Sciatic nerve (tissue), 2 donors: ENCODE measurements at places on chromosomes 2 and 18. TPM values are rescaled to one million over a fixed set of nuclear protein-coding genes. Genes with fewer than 3 reads are reported as not detected.

Gene MPP4
- 0.27 TPM for total RNA-seq

Gene GCKR
- 0.71 TPM for total RNA-seq

Gene SETBP1
- 44.5 TPM for total RNA-seq

Gene SANBR
- 19.7 TPM for total RNA-seq

Gene PLB1
- 5.5 TPM for total RNA-seq

Gene ZSCAN30
- total RNA-seq: 28.4 TPM

Gene SIX3
- not detected for total RNA-seq

Gene SGPP2
- total RNA-seq: 0.53 TPM

Gene ATP8B1
- 10.5 TPM for total RNA-seq

Gene BMP10
- not detected for total RNA-seq

Gene ANTXR1
- total RNA-seq: 89.9 TPM

Gene ECEL1
- total RNA-seq: 0.18 TPM

Gene UPP2
- total RNA-seq: not detected

Gene ALK
- 0.18 TPM for total RNA-seq

Gene UGT1A3
- total RNA-seq: not detected

Gene PDCD1
- total RNA-seq: 0.27 TPM

Gene RUFY4
- total RNA-seq: 0.36 TPM

Gene CHRNG
- total RNA-seq: not detected

Gene TMEM185B
- total RNA-seq: 19.9 TPM

Gene DNAJC5G
- not detected for total RNA-seq

Gene HOXD1
- total RNA-seq: 1.9 TPM

Gene LRATD1
- total RNA-seq: 3.0 TPM

Gene EVX2
- total RNA-seq: not detected

Gene NDC80
- 1.3 TPM for total RNA-seq

Gene ATIC
- total RNA-seq: 62.8 TPM

Gene LIMS3
- 3.7 TPM for total RNA-seq

Gene FSHR
- total RNA-seq: not detected

Gene PREB
- 30.3 TPM for total RNA-seq

Gene PLEKHM3
- total RNA-seq: 23.8 TPM

Gene BOK
- total RNA-seq: 31.1 TPM

Gene UGT1A5
- not detected for total RNA-seq

Gene C1QL2
- total RNA-seq: not detected

Gene SH3RF3
- total RNA-seq: 6.4 TPM

Gene SERPINB3
- not detected for total RNA-seq

Gene ADAM23
- total RNA-seq: 9.4 TPM
